ENCODE measurements at places on chromosomes 2 and 18.

GRCh38 chr18:61893971-61894750 is 1.4 kb upstream of the RNF152 start:
- peak; percentile 82 for DNase-seq

GRCh38 chr2:236796236-236796635 is 226.6 kb downstream of the ACKR3 start:
- no peak for DNase-seq

DNA sequence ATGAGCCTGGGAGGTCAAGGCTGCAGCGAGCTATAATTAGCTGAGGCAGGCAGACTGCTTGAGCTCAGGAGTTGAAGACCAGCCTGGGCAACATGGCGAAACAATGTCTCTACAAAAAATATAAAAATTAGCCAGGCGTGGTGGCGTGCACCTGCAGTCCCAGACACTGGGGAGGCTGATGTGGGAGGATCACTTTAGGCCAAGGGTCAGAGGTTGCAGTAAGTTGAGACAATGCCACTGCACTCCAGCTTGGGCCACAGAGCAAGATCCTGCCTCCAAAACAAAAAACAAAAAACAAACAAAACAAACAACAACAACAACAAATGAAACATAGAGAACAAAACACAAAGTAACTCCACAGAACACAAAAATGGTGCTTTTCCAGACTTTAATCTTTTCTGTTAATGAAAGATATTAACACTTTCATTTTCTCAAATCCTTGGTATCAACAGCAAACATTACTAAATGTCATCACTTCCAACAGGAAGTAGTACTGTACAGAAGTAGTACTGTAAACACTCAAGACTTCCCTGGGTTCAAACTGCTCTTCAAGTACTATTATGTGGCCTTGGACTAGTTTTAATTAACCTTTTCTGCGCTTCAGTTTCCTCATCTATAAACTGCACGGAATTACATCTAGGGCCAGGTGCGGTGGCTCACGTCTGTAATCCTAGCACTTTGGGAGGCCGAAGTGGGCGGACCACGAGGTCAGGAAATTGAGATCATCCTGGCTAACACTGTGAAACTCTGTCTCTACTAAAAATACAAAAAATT is 27.9 kb downstream of the PUM2 start:
- no peak for DNase-seq

DNA sequence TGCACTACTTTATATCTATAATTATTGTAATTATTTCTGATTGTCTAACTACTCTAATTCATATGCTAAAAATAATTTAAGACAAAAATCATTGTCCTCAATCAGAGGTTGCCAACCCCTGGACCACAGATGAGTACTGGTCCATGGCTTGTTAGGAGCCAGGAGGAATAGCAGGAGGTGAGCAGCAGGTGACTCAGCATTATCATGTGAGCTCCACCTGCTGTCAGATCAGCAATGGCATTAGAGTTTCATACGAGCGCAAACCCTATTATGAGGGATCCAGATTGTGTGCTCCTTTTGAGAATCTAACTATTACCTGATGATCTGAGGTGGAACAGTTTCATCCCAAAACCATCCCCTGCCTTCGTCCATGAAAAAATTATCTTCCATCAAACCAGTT is 1434.4 kb downstream of the LRP1B start:
- no peak for DNase-seq

DNA sequence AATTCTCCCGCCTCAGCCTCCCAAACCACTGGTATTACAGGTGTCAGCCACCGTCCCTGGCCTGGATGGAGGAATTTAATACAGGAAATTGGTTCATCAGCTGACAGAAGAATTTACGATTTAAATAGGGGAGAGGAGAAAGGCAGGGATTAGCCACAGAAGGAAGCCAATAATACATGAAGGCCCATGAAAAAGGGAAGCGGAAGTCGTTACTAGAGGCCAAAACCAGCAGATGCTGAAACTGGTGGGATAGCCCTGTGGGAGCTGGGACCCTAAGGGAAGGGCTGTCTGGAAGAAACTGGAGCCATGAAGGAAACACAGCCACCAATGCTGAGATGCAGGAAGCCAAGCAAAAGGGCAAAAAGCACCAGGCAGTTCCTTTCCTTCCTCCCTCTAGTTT is 163.7 kb upstream of the RMP24 start:
- no peak for DNase-seq

- no peak for DNase-seq
Measured at GRCh38 chr18:39600894-39601293, 2035.3 kb upstream of the CELF4 start.

- DNase-seq: no peak
Measured at GRCh38 chr2:112666761-112667122, 21.0 kb downstream of the SLC20A1 start.

DNA sequence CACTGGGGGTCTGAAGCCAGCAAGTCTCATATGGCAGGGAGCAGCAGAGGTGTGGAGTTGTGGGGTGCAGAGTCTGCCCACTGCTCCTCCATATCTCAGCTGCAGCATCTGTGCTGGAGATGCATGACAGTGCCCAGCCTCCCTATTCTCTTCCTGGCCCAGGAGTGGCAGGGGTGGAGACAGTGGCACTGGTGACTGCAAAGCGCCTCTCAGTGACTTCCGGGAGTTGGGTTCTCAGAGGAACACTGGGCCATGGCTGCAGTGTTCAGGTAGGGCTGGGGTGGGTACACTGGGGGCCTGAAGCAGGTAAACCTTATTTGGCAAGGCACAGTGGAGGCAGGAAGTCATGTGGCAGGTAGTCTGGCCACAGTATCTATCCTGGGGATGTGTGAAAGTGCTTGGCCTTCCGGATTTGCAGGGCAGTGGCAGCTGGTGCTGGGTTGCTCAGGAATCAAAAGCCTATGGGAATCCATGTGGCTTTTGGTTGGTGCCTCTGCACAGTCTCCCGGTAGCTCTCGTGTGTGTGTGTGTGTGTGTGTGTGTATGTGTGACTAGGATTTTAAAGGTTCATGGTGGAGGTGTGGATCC is 60.3 kb upstream of the THUMPD2 start:
- DNase-seq: no peak

GRCh38 chr18:79737426-79737825 is 57.8 kb downstream of the CTDP1 start:
- no peak for DNase-seq

DNA sequence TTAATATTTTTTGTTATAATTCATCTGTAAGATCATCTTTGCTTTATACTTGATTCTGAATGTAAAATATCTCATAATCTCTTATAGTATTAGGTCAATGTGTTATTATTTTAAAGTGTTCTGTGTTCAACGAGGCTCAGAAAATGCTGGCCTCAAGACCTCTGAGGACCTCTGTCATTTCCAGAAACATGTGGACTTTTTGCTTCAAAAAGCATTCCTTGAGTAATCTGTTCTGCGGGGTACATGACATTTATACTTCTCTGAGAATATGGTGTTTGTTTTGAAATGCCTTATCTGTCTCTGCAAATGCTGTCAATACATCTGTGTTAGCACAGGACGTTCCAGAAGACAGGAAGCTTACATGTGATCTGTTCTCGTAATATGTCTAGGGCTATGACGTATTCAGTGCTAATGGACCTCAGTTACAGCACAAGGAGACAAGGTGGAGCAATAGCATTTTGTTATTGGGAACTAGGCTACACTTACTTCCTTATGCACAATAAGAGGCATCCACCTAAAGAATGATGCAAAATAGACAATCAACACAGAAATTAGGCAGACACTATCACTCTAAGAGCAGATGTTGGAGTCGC is 37.6 kb upstream of the IL1RL1 start:
- DNase-seq: peak; percentile 7

GRCh38 chr2:66173645-66174044 is 261.3 kb upstream of the MEIS1 start:
- DNase-seq: no peak

DNA sequence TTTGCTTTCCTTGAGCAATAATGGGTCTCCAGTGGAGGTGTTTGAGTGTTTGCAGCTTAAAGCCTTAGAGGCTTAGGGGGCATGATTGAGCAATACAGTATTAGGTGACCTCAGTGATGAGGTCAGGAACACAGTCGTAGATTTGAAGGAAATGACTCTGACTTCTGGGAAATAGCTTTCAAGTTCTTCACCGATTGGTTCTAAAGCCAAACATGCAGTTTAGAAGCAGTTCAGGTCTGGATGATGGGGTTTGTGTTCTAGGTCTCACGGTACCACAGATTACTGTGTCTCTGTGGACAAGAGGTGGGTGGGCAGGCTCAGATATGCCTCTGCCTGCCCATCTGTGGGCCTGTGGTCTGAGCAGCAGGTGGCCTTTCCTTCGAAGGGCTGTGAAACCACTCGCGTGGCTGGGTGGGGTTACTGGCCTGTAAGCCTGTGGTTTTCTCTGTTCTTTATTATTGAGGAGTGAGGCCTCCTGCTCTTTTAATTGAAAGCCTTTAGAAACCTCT is 7.8 kb downstream of the MTHFD2 start:
- DNase-seq: peak; percentile 63

DNA sequence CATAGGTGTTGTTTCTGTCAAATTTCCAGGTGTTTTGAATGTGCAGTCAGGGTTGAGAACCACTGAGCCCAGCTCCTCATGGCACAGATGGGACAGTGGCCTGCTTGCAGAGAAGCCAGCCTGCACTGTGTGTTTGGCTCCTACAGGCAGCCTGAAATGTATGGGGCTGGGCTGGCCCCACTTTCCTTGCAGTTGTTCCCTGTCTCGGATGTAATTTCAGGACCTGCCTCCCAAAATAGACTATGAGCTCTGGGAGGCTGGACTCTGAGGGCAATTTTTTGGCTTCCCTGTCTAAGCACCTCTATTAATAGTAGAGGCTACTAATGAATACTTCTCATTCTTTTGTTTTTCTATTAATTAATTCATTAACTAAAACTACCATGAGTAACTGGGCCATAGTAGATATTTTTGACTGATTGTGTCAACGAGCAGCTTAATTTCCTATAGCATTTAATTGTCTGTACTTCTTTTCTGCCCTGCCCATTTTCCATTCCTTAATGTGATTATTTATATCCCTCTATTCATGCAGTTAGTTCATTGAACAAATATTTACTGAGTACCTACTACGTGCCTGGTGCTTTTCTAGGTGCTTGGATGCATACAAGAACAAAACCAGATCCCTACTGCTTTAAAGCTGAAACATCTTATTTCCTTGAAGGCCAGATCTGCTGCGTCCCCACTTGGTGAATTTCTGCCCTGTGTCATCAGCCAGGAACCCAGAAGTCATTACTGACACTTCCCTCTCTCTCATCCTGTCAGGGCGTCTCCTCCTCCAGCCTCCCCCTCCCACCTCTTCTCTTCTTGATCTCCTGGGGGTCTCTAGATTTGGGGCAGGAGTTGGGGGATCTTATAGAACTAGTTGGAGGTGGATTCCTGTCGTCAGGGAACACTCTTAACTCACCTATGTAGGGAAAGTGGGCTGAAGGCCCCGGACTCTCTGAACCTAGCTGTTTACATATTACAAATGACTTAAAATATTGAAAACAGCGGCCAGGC is 16.3 kb downstream of the DYSF start:
- DNase-seq: no peak

DNA sequence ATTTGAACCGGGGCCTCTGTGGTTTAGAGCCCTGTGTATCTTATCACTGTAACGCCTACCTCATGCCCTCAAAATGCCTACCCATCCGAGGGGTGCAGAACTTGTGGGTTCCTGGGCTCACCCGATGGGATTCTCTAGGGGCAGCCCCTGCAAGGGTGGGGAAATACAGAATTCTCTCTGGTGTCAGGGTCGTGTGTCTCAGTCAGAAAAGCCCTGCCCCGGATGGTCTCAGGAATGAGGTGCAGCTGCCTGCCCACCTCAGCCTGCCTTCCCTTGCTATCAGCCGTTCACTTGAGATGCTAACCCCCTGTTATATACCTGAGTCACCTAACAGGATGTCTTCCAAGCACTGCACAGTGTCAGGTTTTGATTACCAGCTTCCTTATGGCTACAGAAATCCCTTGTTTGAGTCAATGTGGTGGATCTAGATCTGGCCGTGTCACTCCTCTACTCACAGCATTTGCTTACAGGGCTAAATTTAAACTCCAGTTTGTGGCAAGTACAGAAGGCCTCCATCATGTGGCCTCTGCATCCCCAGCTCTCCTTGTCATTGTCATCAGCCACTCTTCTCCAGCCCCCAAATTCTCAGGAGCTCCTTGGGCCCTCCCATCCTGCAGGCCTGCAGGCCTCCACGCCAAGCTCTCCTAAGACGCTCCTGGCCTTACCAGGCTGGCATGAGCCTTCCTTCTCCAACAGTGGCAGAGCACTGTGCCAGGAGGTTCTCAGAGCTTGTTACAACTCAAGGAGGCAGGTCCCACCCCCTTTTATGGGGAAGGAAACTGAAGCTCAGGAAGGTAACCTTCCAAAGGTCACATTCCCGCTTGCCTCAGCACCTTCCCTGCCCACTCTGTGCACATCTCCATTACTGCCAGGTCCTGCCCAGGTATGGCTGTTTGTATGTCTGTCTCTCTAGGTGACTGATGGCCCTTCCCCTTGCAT is 14.3 kb upstream of the MAP3K2 start:
- peak; percentile 25 for DNase-seq

DNA sequence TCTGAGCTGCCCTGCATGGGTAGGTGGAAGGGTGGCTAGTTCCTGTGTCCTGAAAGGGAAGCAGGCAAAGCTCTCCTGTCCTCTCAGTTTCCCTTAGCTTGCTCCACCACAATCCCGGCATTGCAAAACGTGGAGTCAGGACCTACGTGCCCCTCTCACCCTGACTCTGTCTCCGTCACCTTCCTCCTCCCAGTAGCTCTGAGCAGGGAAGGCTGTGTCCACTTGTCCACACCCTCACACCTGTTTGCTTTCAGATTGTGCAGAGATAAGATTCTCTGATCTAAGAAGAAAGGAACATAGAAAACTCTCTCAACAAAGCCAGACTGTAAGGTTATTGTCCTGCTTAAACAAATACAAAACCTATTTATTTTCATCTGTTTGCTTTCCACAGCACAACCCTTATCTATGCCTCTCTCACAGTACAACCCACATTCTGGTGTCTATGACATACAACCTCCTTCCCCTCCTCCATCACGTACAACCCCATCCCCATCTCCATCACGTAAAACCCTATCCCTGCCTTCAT is 79.0 kb downstream of the ALPK2 start:
- DNase-seq: no peak

DNA sequence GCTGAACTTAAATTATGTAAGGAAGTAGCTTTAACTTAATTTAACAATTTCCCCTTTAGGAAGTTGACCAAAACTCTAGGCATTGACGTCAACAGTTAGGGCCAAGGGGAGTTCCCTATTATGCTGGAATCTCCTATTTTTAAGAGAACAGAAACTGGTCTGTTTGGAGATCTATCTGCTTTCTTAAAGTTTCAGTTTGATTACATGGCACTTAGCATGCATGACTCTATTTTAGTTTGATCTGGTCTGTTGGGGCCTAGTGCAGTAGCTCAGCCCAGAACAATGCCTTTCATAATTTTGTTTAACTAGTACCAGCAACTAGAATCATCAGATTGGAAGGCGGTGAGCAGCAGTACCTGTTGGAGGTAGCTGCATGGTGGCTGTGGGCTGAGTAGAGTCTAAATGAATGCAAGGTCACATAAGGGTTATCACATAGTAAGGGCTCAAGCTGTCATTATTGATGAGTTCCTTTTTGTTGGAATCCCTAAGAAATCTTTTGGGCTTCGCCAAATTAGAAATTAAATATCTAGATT is 60.5 kb upstream of the ZNG1B start:
- no peak for DNase-seq

DNA sequence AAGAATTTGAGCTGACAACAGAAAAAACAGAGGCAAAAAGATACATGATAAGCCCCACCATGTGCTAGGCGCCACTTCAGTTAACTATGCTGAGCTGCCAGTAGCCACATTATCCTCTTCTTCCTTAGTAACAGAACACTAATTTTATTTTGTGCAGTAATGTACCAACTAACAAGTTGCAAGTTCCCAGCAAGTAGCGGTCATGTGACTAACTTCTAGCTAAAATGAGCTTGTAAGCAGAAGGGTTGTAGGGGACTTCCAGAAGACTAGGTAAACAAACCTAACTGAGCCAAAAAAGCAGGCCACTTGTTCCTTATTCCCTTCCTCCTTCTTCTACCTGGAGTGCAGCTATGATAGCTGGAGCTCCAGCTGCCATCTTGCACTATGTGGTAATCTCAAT is 75.5 kb downstream of the DTNB start:
- no peak for DNase-seq

Measured in EH (cell line).